T-helper 1 cell (primary cell): ENCODE measurements at places on chromosomes 16 and 17.

- DNase-seq = peak; percentile 80
Observed at GRCh38 chr17:7351665-7352502, at the start of gene KCTD11. KCTD11 (plus strand) TSS chr17:7352162.

- DNase-seq = peak; percentile 12
Observed at GRCh38 chr17:78357177-78357586, 2.7 kb downstream of the SOCS3 start.

DNA sequence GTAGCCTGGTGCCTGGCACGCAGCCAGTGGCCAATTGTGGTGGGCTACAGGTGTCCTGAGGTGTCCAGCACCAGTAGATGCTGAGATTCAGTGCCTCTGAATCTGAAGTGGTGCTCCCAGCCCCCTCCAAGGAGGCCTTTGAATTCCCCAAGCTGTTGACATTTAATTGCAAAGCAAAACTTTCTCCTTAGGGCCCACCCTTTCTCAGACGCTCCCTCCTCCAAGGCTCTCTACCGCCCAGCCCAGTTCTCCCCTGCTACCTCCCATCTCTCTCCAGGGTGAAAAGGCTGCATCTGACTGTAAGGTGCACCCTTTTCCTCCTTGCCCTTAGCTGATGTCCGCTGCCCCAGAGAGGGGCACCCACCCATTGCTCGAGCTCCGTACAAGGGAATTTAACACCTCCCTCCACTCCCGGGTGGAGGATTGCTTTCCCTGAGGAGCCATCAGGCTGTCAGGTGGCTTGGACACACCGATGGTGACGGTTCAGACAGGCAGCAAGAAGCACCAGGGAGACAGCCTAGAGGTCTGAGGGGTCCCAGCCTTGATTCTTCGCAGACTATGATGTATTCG is 1.7 kb downstream of the BEAN1 start:
- DNase-seq = no peak

- DNase-seq = peak; percentile 64
Observed at GRCh38 chr16:50266337-50267091, at the start of gene ADCY7. ADCY7 (plus strand) TSS chr16:50266551; CDS start chr16:50288180, 21,629 bp downstream.

DNA sequence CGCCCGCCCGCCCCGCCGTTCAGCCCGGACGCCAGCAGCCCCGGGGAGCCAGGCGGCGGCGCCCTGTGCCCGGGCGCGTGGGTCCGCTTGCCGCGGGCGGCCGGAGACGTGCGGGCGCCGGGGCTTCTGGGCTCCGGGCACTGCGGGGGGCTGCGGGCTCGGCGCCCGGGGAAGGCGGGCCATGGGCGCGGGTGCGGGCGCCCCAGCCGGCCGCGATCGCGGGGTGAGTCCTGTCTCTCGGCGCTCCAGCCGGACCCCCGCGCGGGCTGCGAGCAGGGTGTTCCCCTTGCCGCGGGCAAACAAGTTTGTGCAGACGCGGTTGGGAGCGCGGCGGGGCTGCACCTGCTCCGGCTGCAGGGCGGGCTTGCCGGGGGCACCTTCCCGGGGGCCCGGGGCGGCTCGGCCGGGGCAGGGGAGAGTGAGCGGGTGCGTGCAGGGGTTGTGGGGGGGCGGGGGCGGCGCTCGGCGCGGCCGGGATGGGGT is 292 bp downstream of the WSCD1 start:
- no peak for DNase-seq

DNA sequence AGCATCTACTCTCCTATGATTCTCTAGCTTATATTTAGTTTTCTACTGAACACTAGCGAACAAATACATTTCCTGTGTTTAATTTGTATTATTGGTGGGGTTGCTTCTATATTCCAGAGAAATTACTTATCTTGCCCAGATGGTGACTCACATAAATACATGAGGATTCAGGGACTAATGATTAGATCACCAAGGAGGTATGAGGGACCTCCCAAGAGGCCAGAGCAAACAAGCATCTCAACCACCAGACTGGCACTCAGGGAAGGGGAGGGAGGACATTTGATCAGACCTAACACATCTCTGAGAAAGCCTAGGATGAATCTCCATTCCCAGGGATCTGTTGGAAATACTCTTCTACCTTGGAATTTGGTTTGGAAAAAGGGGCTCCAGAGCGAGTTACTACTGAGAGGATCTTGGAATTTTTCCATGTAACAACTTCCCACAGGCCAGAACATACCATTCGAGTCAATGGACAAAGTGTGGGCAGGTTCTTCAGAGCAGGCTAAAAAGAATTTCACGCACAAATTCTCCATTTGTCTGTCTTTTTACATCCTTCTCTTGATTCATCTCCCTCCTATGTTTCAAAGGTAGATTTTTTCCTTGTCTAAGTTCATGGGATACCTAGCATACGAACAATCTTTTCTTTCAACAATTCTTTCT is 262.6 kb upstream of the MYOCD start:
- no peak for DNase-seq

DNA sequence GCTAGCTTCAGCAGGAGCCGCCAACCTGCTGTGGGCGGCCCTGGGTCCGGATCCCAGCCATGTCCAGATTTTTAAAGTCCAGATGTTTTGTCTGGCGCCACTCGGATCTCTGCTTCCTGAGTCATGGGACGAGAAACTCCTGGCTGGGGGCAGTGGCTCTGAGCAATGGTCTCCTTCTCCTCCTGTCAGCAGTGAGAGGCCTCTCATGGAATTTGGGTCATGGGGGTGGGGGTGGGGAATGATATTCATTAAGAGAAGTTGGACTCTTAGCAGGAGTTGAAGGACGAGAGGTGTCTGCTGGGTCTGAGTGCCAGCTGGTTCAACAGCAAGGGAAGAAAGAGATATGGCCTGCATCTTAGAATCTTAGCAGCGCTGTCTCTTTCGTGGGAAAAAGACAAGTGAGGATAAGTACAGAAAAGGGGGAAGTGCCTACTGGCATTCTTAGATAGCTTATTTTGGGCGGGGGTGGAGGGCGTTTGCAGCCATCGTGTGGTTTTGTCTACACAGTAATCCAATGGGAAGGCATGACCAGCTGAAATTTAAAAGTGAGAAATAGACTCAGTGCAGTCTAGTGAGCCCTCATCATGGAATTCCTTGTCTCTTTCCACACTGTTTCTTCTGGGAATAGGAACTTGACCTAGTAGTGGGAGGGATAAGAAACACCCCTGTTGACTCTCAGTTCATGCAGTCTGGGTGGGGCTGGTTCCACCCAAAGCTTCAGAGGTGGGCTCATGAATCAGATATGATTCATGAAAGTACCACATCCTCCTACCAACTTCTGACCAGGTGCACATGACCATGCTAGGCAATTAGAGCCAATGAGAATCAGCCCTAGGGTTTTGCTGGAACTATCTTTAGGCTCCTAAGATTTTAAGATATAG is 80.5 kb downstream of the MYH13 start:
- DNase-seq = no peak

DNA sequence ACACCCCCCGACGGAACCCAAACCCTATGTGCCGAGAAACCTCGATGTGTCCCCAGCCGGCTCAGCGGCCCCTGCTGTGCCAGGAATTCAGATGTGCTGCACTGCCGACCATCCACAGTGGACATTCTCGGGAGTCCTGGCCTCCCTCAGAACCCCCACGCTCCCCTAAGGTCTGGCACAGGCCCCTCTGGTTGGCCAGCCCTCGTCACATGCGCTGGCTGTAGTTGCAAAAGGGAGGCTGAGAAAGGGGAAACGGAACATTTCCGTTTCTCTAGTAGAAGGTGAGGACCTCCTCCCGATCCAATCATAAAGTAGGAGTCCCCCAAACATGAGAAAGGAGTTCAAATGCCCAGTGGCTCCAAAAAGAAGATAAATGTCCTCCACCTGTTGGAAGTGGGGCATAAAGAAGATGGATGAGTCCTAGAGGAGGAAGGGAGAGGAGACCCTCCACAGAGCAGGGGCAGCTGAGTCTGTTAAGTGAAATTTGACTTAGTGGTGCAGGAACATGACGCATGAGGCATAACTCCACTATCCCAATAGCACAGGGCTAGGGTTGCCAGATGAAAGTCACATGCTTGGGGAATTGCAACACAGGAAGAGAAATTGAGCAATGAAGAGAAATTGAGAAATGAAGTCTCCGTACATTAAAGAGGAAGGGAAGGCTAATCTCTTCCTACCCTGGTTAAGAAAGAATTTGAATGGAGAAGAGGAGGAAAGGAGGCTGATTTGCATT is 49.3 kb upstream of the WSB1 start:
- DNase-seq = no peak

DNA sequence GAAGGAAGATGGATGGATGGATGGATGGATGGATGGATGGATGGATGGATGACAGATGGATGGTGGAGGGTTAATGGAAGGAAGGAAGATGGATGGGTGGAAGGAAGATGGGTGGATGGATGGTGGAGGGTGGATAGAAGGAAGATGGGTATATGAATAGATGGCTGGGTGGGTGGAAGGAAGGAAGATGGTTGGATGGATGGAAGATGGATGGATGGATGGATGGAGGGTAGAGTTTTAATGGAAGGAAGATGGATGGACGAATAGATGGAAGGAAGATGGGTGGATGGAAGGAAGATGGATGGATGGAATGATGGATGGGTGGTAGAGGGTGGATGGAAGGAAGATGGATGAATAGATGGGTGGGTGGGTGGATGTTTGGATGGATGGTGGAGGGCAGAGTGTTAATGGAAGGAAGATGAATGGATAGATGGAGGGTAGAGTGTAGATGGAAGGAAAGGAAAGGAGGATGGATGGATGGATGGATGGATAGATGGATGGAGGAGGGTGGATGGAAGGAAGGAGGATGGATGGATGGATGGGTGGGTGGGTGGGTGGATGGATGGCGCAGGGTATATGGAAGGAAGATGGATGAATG is 22.1 kb downstream of the MLYCD start:
- no peak for DNase-seq

GRCh38 chr16:31489616-31490584 is 7.0 kb downstream of the SLC5A2 start:
- no peak for DNase-seq

DNA sequence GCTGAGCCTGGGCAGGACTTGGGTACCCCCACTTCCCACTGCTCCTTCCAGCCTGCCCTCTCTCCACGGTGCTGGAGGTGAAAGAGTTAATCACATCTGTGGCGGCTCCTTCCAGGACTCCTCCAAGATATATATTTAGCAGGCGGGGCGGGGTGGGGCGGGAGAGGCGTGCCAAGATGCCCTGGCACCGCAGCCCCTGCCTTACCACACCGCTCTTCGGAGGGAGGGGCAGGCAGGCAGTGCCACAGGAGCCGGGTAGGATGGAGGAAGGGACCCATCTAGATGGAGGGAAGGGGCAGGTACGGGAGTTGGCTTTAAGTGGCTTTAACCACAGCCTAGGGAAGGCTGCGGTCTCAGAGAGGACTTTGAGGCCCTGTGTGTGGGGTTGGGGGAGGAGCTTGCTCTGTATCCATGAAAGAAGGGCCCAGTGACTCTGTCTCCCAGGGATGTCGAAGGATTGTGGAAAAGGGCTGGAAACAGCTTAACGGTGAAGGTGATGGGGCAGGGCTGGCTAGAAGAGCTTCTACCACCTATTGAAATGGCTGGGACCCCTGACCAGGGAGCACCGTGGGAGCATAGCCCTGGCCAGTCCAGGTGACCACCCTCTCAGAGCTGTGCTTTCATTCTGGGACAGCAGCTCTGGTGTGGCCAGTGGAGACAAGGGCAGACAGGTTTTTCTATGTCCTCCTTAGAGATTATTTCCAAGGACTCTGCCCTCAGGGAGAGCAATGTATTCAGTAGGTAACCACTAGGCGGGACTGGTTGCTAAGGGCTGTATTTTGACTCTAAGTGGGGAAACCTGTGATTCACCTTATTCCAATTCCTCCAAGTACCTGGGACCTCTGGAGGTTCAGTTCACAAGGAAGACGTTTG is 13.0 kb downstream of the GPR142 start:
- DNase-seq = no peak

DNA sequence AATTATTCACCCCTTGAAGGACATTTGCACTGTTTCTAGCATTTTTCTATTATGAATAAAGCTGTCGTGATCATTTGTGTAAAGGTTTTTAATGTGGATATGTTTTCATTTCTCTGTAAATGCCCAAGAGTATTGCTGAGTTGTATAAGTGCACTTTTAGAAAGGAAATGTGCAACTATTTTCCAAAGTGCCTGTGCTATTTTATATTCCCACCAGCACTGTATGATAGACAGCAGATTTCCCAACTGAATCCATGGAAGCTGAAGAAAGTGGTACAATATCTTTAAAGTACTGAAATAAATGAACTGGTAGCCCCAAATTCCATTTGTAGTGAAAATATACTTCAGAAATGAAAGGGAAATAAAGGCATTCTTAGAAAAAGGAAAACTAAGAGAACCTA is 238.4 kb downstream of the BCAS3 start:
- DNase-seq = no peak

- DNase-seq = no peak
Observed at GRCh38 chr17:14833201-14833785, 431.8 kb downstream of the PMP22 start.

GRCh38 chr17:73050797-73051196 is 41.7 kb downstream of the SLC39A11 start:
- no peak for DNase-seq

DNA sequence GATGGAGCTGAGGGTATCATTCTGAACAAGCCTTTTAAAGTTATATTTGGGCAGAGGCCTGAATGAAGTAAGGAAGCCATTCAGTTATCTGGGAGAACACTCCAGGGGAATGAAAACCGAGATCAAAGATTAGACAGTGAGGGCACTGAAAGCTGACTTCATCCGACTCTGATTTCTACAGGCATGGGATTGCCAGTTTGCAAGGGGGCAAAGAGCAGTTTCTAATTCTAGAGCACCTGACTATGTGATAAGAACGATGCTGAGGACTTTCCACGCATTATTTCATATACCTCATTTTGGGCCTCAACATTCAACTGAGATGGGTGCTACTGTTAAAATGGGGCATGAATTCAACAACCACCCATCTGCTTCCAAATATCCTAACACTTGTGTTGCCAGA is 135.7 kb downstream of the CDK5R1 start:
- DNase-seq = no peak

GRCh38 chr16:74322301-74322710 is 25.7 kb downstream of the PSMD7 start:
- no peak for DNase-seq

DNA sequence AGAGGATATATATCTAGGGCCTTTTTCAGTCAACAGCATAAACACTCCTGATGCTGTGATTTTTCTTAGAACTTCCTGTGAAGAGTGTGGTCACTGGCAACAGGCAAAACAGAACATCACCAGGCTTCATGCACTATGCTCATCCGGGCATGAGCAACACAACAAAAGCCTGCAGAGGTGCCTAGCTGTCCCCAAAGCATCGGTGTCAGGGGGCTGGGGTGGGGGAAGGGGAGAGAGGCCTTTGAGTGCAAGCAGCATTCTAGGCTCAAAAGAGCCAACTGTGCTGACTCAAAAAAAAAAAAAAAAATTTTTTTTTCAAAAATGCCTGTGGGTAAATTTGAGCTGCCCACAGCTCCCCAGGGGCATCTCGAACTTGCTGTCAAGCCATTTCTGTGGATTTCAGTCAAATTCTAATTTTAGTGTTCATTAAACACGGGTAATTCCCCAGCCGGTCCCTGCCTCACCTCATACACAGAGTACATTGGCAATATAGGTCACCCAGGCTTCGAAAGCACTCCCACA is 194.6 kb upstream of the DYNLRB2 start:
- no peak for DNase-seq

- no peak for DNase-seq
Observed at GRCh38 chr17:16507918-16508533, 16.0 kb upstream of the LRRC75A start.

- DNase-seq = no peak
Observed at GRCh38 chr16:72766506-72766905, 281.4 kb downstream of the ZFHX3 start.
